ENCODE measurements at places on chromosomes 12 and 14. TPM values are rescaled to one million over a fixed set of nuclear protein-coding genes. Genes with fewer than 3 reads are reported as not detected.

OR4K1 gene
- total RNA-seq, result not detected

KRT3 gene
- total RNA-seq, result 1.6 TPM

GLI1 gene
- total RNA-seq, result not detected

SLC5A8 gene
- not detected for total RNA-seq

NABP2 gene
- total RNA-seq, result 17.2 TPM

PTPRB gene
- 4.4 TPM for total RNA-seq

RPL10L gene
- total RNA-seq, result not detected

TMTC1 gene
- total RNA-seq, result 2.5 TPM

- H3K27me3 ChIP-seq, result no peaks in the 10 kb centered on the region
- no peak for DNase-seq
- no peak overlapping the region for H3K4me3 ChIP-seq
- no peaks in the 10 kb centered on the region for H3K4me1 ChIP-seq
- no peak overlapping the region for H3K27ac ChIP-seq
- H3K36me3 ChIP-seq, result no peaks in the 10 kb centered on the region
Measured at GRCh38 chr12:7751394-7751793, 4.2 kb upstream of the CLEC4C start.

GRCh38 chr12:118354903-118355302, 17.8 kb downstream of the TAOK3 start:
- no peak overlapping the region for H3K4me3 ChIP-seq
- H3K4me1 ChIP-seq, result peaks cover 6% of the 10 kb centered on the region
- H3K27ac ChIP-seq, result no peak overlapping the region
- no peaks in the 10 kb centered on the region for H3K36me3 ChIP-seq
- no peaks in the 10 kb centered on the region for H3K27me3 ChIP-seq

DNA sequence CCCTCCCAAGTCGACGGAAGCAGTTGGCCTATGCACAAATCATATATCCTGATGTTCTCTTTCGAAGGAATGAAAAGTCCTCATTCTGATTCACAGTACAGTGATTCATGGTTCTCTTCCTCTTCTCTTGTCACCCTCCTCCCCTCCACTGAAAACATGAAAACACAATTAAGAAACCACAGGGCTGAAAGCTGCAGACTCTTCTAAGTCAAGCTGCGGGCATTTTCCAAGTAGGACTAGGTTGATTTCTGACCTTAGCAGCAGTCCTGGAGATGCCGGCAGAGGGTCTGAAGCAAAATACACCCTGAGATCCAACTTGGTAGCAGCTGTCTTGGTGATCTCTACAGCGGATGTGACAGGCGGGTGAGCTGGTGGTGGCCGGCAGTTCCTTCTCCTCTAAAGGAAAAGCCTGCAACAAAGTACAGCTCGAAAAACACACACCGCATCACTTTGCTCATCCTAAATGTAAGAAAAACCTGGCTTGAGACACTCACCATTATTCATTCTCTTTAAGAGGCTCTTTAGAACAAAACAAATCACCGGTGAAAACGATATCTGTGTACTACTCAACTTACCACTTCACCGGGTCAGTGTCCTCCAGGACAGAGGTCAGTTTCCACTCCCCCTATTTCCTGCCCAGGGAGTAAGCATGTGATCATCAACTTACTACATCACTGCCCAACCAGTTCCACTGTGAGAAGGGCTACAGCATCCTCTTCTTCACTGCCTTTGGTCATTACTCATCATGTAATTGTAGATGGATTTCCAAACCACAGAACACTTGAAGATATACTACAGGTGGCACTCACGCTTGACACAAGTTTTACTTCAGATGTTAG, 6.0 kb downstream of the TMCC3 start:
- DNase-seq, result no peak
- peaks cover 52% of the 10 kb centered on the region for H3K4me1 ChIP-seq
- H3K36me3 ChIP-seq, result peaks cover 4% of the 10 kb centered on the region

DNA sequence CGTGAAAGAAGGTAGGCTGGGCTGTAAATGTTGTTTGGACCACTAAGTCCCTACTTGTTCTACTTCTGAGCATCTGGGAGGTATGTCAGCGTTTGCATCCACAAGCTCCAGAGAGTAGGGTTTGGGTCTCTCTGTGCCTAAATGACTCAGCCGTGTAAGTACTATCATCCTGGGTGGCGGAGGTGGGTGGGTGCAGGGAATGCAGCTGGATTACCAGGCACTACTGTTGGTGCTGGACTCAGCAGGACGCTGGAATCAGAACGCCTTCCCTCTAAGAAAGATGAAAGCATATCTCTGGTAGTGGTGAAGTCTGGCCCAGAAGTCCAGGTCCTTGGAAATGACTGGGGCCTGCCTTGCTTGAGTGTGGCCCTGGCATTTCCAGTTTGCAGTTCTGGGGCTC, 289.7 kb downstream of the PCNX1 start:
- no peak for DNase-seq
- H3K27ac ChIP-seq, result no peak overlapping the region
- no peaks in the 10 kb centered on the region for H3K27me3 ChIP-seq
- no peaks in the 10 kb centered on the region for H3K4me1 ChIP-seq

DNA sequence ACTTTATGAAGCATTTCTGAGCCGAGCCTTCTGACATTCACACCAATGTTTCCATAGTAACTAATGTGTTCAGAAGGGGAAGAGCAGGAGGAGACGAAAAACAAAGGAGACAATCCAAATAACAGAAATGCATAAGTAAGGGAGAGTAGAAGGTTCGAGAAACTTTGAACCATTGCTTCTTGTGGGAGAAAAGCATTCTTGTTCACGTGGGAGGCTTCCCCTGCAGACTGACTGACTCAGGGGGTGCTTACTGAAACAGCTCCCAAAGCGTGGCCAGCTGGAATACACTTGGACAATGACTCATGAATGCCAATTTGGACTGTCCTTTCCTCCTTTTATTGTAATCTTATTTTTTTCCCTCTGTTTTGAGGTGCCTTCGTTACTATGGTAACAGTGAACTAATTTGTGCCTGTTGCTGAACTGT, 73.9 kb downstream of the NEDD1 start:
- DNase-seq, result no peak
- no peaks in the 10 kb centered on the region for H3K36me3 ChIP-seq
- H3K4me3 ChIP-seq, result no peak overlapping the region
- no peak overlapping the region for H3K27ac ChIP-seq

DNA sequence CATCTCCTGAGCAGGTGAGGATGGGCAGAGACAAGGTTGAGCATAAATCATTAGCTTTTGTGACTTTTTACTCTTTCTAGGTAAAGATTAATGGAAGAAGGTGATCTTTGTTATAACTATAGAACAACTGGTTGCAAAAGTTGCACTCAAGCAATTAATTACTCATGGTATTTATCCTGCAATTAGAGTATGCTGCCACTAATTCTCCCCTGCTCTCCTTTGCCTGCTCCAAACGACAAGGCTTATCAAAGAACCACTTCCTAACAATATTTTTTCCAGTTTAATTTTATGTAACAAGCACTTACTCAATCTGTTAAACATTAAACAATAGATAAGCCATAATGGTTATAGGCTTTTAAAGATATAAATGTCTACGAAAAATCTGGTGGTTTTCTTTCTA, 189.9 kb upstream of the PELI2 start:
- H3K36me3 ChIP-seq, result no peaks in the 10 kb centered on the region
- no peak overlapping the region for H3K4me3 ChIP-seq
- no peak overlapping the region for H3K27ac ChIP-seq
- DNase-seq, result no peak
- H3K27me3 ChIP-seq, result no peaks in the 10 kb centered on the region

GRCh38 chr14:22492622-22493542, 96.1 kb downstream of the DAD1 start:
- peaks cover 16% of the 10 kb centered on the region for H3K4me1 ChIP-seq
- H3K36me3 ChIP-seq, result no peaks in the 10 kb centered on the region
- no peaks in the 10 kb centered on the region for H3K27me3 ChIP-seq
- H3K4me3 ChIP-seq, result no peak overlapping the region

- H3K4me3 ChIP-seq, result peak overlapping the region; percentile 68
- no peaks in the 10 kb centered on the region for H3K27me3 ChIP-seq
- peaks cover 40% of the 10 kb centered on the region for H3K4me1 ChIP-seq
- H3K27ac ChIP-seq, result peak overlapping the region; percentile 88
- no peak for DNase-seq
Measured at GRCh38 chr12:94649349-94650142, 811 bp downstream of the TMCC3 start.

DNA sequence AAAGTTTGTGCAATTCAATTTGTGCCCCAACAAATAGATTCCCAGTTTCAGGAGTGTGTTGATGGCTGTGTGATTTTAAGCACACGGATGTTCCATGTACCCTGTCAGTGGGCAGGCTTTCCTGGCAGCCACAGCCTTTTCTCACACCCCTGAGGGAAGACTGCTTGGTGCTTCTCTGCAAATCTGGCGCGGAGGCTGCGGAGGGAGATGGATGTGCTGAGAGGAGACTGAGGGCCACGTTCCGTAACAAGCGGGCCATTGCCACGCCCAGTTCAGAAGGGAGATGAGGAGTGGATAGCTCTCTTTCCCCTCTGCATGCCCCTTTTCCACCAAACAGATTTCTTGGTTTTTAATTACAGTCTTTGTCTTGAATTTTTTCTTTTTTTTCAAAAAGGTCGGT, 89.1 kb downstream of the BEGAIN start:
- no peak for DNase-seq
- no peaks in the 10 kb centered on the region for H3K27me3 ChIP-seq

DNA sequence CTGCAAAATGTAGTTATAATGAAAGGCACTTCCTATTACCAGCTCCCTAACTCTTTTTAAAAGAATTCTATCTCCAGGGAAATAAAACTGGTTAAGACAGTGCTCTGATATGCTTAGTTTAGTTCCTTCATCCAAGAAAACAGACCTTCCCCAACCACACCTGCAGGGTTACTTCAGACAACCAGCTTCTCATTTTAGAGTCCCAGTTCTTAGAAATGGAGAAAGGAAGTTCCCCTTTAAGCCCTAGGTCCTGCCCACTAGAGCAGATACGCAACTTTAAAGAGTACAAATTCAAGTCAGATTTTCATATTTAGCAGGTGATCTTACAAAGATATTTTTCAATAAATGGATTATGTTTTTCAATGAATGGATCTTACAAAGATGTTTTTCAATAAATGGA, 4.4 kb upstream of the WSB2 start:
- no peak overlapping the region for H3K4me3 ChIP-seq
- no peaks in the 10 kb centered on the region for H3K36me3 ChIP-seq
- no peaks in the 10 kb centered on the region for H3K27me3 ChIP-seq
- H3K4me1 ChIP-seq, result peaks cover 23% of the 10 kb centered on the region
- DNase-seq, result no peak
- no peak overlapping the region for H3K27ac ChIP-seq

GRCh38 chr12:2319737-2320506, 267.1 kb downstream of the CACNA1C start:
- no peaks in the 10 kb centered on the region for H3K4me1 ChIP-seq
- no peak for DNase-seq
- H3K27me3 ChIP-seq, result no peaks in the 10 kb centered on the region

DNA sequence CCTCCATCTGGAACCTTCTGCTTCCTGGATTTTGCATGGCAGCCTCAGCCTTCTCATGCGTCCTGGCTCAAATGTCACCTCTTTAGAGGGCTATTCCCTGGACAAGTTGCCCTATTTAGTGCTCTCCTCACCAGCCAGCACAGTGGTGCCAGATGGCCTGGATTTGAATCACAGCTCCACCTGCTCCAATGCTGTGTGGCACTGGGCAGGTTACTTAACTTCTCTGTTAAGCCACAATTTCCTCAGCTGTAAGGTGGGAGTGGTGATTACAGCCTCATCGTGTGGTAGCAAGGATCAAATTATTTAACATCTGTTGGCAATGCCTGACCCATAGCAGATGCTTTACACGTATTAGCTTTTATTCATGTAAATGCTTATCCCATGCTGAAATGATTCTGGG, 16.7 kb upstream of the POP5 start:
- peaks cover 7% of the 10 kb centered on the region for H3K27me3 ChIP-seq

- peaks cover 6% of the 10 kb centered on the region for H3K27me3 ChIP-seq
- H3K4me1 ChIP-seq, result no peaks in the 10 kb centered on the region
- H3K4me3 ChIP-seq, result no peak overlapping the region
Measured at GRCh38 chr14:90054803-90055202, 7.0 kb upstream of the KCNK13 start.

- no peaks in the 10 kb centered on the region for H3K27me3 ChIP-seq
- H3K36me3 ChIP-seq, result no peaks in the 10 kb centered on the region
- no peak overlapping the region for H3K4me3 ChIP-seq
Measured at GRCh38 chr12:102415515-102415914, 64.8 kb downstream of the IGF1 start.

GRCh38 chr12:119710965-119711551, 43.1 kb downstream of the PRKAB1 start:
- H3K27ac ChIP-seq, result peak overlapping the region; percentile 47
- no peaks in the 10 kb centered on the region for H3K36me3 ChIP-seq
- peaks cover 6% of the 10 kb centered on the region for H3K4me1 ChIP-seq
